ENCODE measurements at places on chromosomes 7 and 10.

GRCh38 chr7:95822717-95823116 is 50.4 kb downstream of the DYNC1I1 start:
- no peak for DNase-seq

- DNase-seq = no peak
These were observed 12.5 kb upstream of the KLHL7 start for GRCh38 chr7:23093111-23093510.

- no peak for DNase-seq
These were observed 508.4 kb downstream of the NRG3 start for GRCh38 chr10:82383350-82383749.

DNA sequence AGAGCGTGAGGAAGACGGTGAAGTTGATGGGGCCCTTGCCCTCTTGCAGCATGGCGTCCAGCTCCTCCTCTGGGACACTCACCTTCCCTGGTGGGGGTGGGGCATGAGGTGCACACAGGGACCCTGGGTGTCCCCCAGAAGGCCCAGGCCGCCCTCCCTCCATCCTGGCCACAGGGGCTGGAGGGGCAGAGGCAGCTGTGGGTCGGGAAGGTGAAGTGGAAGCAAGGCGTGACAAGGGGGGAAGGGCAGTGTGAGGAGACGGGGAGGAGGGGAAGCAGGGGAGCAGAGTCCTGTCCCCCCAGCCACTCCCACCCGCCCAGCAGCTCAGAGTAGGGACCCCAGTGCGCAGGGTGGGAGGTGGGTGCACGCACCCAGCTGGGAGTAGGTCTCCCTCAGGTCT is 791 bp downstream of the MYL7 start:
- no peak for DNase-seq

DNA sequence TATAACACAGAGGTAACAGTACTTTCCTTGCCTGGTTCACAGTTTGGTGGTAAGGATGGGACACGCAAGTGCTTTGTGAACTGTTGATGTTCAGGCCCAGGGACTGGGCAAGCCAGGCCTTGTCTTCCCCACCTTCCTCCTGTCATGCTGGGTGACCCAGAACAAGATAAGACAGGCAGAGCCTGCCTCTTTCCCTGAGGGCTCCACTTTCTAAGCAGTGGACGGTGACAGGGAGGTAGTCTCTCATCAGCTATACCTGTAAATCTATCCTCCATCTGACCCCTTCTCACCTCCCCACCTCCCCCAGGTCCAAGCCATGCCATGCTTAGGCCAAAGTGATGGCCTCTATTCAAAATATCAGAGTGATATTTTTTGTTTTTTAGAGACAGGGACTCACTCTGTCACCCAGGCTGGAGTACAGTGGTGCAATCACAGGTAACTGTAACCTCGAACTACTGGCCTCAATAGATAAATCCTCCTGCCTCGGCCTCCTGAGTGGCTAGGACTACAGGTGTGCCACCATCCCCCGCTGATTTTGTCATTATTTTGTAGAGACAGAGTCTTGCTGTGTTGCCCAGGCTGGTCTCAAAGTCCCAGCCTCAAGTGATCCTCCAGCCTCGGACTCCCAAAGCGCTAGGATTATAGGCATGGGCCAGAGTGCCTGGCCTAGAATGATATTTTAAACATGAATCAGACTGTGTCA is 42.8 kb downstream of the PDLIM1 start:
- DNase-seq = peak; percentile 32

All from stimulated activated effector memory CD8-positive, alpha-beta T cell treated with anti-CD3 and anti-CD28 coated beads, Interleukin-12 subunit alpha, Interleukin-12 subunit beta, amount 100 ng/mL, for 72 hours (primary cell).